Cardiac fibroblast (primary cell): ENCODE measurements at places on chromosomes 2 and 18.

DNA sequence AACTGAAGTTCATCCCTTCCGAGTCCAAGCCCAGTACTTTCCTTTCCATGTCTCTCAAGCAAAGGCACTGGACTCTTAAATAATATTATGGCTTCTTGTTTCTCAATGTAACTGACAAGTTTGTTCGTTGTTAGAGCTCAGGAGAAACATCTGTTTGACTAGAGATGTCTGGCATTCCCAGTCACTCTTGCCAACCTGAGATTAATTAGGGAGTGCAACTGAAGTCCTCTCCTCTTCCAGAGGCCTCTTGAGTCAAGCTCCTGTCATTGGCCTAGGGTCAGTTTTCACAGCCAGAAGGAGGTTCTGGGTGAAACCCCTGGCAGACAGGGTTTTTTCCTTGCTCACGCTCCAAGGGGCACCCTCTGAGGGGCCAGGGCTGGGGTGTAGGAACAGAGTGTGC is 196.1 kb downstream of the AGPS start:
- DNase-seq = no peak

DNA sequence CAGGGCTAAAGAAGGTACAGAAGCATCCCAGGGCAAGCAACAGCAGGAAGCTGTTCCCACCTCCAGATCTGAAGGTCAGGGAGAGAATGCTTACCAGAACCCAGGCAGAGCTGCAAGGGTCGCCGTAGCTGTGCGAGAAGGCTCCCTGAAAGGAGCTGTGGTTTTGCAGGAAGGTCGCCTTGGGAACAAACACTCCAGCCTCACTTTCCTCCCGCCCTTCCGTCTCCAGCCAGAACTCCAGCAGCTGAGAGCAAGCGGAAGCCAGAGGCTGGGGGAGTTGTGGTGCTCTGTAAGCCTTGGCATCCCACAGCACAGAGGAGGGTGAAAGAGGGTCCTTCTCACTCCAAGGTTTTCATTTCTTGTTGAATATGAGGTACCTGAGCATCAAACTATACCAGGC is 18.3 kb upstream of the ICOS start:
- no peak for DNase-seq

GRCh38 chr2:105765415-105766299 is 20.9 kb downstream of the NCK2 start:
- DNase-seq = no peak

- no peak for DNase-seq
These were observed 1495.8 kb upstream of the TMEFF2 start for GRCh38 chr2:193690572-193690971.

DNA sequence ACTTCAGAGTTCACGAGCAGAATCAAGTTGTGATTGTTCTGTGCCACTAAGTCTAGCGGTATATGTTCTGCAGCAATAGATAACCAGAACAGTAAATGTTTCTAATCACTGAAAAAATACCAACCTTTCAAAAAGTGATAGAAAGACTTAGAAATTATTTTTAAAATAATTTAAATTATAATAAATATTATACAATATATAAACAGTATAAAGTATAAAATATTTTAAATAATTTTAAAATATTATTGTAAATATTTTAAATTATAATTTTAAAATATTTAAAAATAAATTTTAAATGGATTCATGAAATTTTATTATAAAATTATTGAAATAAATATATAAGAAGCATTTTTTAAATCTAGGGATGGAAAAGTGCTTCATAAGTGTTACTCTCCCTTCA is 126.3 kb upstream of the ID2 start:
- DNase-seq = no peak

- no peak for DNase-seq
These were observed 330.0 kb downstream of the CELF4 start for GRCh38 chr18:37235583-37235982.

- no peak for DNase-seq
These were observed 140.7 kb downstream of the RND3 start for GRCh38 chr2:150346806-150347205.

GRCh38 chr2:69159986-69160385 is 147.0 kb downstream of the ANTXR1 start:
- no peak for DNase-seq

GRCh38 chr2:173119069-173119807 is 43.6 kb downstream of the MAP3K20 start:
- no peak for DNase-seq

- peak; percentile 73 for DNase-seq
These were observed 110.5 kb downstream of the TCF4 start for GRCh38 chr18:55477499-55477859.

DNA sequence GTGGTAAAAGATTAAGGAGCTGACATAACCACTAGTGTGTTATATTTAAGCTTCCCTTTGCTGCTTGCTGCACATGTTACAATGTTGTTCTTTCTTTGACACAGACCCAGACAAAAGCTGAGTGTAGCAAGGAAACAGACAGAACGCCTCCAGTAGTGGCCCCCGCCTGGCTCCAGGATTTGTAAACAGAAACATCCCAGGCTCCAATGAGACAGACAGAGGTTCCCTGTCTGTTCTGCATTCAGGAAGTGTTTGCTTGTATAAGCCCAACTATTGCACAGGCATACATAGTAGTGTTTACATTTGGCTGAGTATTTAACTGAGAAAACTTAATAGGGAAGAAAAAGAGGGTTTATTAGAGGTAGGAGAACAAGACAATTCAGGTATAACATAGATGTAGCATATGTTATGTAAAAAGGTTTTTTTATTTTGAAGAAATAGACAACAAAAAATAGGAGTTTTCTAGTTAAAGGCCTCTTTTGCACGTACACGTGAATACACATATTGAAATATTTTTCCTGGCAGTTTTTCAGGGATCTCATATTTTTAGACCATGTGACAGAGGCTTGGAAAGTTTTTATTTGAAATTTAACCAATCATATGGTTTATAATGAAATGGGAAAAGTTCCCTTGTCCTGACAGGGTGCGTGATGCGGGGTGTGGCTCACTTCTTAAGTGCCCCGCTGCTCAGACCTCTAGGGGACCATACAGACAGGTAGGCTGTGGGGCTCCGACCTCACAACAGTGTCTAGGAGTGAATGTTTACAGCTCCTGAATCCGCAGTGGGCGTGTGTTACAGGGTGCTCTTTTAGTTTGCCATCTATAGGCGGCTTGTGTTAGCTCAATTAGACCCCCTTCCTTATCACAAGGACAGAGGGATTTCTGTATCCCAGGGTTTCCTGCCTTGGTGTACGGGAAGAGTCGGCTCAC is 118.4 kb downstream of the BMPR2 start:
- DNase-seq = peak; percentile 75

GRCh38 chr18:75211953-75212750 is 1.6 kb downstream of the TSHZ1 start:
- DNase-seq = peak; percentile 36

- no peak for DNase-seq
These were observed 208.0 kb downstream of the LOXHD1 start for GRCh38 chr18:46449033-46449432.

GRCh38 chr2:24739354-24740025 is 53.7 kb downstream of the PTRHD1 start:
- peak; percentile 52 for DNase-seq

GRCh38 chr2:39786761-39787522 is 7.9 kb upstream of the THUMPD2 start:
- DNase-seq = no peak

DNA sequence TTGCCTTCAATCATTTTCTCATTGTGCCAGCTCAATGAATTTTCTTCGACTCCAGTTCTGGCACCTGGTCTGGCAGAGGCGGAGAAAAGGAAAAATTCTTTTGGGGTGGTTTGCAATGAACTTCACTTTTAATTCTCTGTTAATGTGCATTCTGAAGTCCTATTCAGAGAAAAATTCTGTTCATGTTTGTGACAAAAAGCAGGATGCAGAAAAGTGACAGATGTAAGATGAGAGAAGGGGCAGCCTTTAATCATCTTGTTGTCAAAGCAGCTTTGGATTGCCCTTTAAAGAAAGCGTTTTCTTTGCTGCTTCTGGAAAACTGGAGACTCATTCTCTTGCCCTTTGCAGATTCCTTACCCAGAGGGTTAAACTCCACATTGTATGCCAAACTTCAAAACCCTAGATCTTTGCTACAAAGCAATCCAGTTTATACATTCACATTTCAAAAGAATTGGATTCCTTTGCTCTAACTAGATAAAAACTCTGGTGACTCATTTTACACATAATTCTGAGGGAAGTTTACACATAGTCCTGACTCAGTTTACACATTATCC is 94.6 kb upstream of the CAVIN2 start:
- no peak for DNase-seq

- DNase-seq = peak; percentile 97
These were observed 40.0 kb upstream of the LAPTM4A start for GRCh38 chr2:20091305-20091991.

- peak; percentile 73 for DNase-seq
These were observed 127.6 kb upstream of the SPOPL start for GRCh38 chr2:138373993-138374408.

DNA sequence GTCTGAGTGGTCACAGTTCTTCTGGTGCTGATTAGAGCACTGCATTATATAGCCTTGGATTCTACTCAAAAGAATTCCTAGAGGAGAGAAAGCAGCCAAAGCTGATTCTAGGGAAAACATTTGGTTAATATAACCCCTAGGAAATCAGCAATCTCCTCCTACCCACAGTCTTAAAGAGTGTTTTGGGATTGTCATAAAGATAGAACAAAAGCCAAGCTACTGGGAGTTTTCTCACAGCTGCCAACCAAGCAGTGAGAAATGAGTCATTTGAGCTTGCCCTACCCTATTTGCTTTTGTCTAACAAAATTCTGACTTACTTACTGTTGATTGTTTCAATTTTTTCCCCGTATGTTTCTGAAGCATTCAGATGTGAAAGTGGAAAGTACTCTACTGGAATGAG is 469.3 kb downstream of the PLCL1 start:
- DNase-seq = peak; percentile 45

- DNase-seq = no peak
These were observed 21.1 kb downstream of the GPR35 start for GRCh38 chr2:240646176-240646899.
